SIG-M5 (cell line): ENCODE measurements at places on chromosomes 2 and 18.

DNA sequence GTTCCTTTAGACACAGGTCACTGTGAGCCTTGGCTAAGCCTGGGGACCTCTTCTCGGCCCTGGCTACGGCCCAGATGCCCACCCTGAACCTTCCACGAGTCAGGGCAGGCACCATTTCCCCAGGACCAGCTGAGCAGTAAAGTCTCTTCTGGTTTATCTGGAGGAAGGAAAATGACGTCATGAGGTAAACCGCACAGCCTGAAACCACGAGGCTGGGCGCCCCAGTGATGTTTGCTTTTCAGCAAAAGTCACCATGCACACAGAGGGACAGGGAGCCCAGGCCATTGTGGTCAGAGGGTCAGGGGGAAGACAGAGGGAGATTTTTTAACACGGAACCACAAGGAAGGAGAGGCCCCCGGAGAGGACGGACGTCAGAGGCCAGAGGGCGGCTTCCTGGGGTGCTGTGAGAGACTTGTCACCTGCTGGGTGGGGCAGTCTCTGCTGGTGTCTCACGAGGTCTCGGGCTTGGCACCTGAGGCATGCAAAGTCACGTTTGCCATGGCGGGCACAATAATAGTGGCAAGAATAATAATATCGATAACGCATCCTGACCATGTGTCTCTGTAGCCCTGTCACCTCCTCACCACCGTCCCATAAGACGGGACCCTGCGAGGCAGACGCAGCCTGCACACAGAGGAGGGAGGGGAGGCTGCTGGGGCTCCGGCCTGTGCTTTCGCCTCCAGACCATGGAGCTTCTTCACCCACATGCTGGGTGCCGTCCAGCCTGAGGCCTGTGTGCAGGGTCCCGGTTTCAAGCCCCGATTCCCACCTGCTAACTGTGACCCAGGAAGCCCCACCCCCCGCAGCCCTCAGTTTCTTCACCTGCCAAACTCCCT, 33.2 kb upstream of the FOSL2 start:
- DNase-seq, result peak; percentile 36

DNA sequence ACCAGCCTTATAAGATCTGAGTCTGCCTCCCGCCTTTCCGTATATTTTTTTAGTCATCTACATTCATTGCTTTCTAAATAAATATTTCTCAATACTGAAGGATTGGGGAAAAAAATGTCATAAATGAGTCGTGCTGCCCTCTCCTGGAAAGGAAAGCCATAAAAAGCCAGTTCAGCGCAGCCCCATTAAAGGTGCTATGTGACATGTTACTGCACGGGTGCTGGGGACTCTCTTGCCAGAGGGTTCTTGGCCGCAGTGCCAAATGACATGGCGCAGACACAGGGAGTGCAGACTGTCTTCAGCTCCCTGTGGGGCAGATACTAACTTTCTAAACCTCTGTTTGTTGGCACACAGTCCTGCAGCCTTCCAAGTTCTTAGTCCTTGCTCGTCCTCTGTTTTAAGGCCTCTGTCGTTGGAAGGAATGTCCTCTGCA, 53.7 kb upstream of the MAP3K20 start:
- DNase-seq, result no peak

GRCh38 chr2:129092956-129093355, 774.3 kb upstream of the HS6ST1 start:
- no peak for DNase-seq

GRCh38 chr2:55961318-55961911, 37.8 kb upstream of the EFEMP1 start:
- peak; percentile 21 for DNase-seq

- DNase-seq, result no peak
Measured at GRCh38 chr2:183511154-183511553, 386.9 kb downstream of the NUP35 start.

GRCh38 chr18:47930931-47931717, 665 bp upstream of the SMAD2 start:
- DNase-seq, result peak; percentile 13

GRCh38 chr2:218192902-218193430, 24.0 kb upstream of the ARPC2 start:
- DNase-seq, result no peak

- no peak for DNase-seq
Measured at GRCh38 chr2:150513647-150514046, 26.2 kb upstream of the RND3 start.

- no peak for DNase-seq
Measured at GRCh38 chr2:68834737-68835376, 36.3 kb downstream of the BMP10 start.

GRCh38 chr2:205216580-205216979, 465.7 kb upstream of the NRP2 start:
- DNase-seq, result no peak

DNA sequence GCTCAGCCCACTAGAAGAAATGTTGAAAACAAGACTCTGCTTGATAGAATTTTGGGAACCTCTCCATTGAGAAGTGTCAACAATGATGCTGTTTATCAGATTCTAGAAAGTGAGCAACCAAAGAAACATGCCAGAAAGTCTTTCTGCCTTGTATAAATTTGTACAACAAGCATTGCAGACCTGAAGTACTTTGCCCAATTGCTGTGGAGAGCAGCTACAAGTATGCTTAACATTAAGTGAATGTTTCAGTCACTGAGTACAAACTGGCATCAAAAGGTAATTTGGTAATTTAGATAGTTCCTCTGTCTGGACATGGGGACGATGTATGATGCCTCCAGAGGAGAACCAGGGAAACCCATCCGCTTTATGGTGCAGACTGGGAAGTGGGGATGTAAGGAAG, 33.4 kb upstream of the SKA1 start:
- no peak for DNase-seq

GRCh38 chr2:45646289-45646688, 5.2 kb upstream of the PRKCE start:
- DNase-seq, result no peak

DNA sequence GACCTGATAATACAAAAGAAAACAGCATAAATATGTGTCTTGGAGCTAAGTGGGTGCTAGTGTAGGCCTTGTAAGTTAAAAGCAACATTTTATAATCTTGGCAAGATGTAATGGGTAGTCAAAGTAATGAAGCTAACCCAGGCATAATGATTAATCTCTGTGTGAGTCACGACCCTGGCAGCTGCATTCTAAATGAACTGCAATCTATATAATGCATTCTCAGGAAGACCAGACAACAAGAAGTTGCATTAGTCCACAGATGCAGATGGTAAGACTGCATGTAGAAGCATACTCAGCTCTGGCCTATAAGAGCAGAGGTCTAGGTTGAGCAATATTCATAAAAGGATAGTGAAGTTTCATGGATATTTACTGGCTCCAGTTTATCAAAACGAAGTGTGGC, 85.6 kb upstream of the ETAA1 start:
- no peak for DNase-seq

- DNase-seq, result peak; percentile 3
Measured at GRCh38 chr18:58321986-58322385, 278.0 kb downstream of the NEDD4L start.

- DNase-seq, result no peak
Measured at GRCh38 chr18:69978732-69979715, 31.4 kb upstream of the CD226 start.

- DNase-seq, result no peak
Measured at GRCh38 chr2:109172556-109173105, 43.6 kb downstream of the SH3RF3 start.

- DNase-seq, result no peak
Measured at GRCh38 chr2:96276787-96277499, 10.9 kb downstream of the CIAO1 start.
